Right cardiac atrium (tissue), 5 donors: ENCODE measurements at places on chromosomes 4 and X. TPM values are rescaled to one million over a fixed set of nuclear protein-coding genes. Genes with fewer than 3 reads are reported as not detected.
A peak's percentile ranks its signal among the peaks of the same experiment; 100 is the strongest.

The CABS1 gene
- not detected for total RNA-seq

- DNase-seq = no peak
Measured at GRCh38 chrX:16347968-16348670, 180.8 kb downstream of the MAGEB17 start.

DNA sequence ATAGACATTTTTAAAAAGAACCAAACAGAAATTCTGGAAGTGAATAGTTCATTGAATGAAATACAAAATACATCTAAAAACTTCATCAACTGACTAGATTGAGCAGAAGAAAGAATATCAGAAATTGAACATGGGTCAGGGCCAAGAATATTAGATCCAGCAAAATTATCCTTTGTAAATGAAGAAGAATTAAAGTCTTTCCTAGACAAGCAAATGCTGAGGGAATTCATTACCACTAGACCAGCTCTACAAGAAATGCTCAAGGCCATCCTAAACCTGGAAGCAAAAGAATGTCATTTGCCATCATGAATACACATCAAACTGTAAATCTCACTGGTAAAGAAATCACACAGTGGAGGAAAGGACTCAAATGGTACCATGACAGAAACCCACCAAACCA lies 72.7 kb upstream of the RPL34 start:
- DNase-seq = no peak

- no peak for DNase-seq
Measured at GRCh38 chrX:18692541-18692940, 14.9 kb upstream of the PPEF1 start.

The FRMPD4 gene
- total RNA-seq = 1.4 TPM

DNA sequence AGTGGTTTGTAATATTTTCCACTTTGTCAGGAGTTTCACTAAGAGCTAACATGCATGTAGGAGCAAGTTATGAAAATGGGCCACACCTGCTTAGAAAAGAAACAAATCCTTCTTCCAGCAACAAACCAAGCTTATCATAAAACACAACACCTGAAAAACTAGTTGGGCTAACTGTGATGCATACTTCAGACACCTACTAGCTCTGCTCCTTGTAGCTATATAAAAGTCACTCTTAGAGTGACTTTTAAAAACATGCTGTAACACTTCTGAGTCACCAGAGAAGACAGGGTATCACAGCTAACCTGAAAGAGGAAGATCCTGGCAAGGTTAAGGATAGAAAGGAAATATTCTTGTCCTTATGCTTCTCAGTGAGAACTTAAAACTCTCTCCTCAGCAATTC lies 3.6 kb upstream of the SLAIN2 start:
- no peak for DNase-seq

DNA sequence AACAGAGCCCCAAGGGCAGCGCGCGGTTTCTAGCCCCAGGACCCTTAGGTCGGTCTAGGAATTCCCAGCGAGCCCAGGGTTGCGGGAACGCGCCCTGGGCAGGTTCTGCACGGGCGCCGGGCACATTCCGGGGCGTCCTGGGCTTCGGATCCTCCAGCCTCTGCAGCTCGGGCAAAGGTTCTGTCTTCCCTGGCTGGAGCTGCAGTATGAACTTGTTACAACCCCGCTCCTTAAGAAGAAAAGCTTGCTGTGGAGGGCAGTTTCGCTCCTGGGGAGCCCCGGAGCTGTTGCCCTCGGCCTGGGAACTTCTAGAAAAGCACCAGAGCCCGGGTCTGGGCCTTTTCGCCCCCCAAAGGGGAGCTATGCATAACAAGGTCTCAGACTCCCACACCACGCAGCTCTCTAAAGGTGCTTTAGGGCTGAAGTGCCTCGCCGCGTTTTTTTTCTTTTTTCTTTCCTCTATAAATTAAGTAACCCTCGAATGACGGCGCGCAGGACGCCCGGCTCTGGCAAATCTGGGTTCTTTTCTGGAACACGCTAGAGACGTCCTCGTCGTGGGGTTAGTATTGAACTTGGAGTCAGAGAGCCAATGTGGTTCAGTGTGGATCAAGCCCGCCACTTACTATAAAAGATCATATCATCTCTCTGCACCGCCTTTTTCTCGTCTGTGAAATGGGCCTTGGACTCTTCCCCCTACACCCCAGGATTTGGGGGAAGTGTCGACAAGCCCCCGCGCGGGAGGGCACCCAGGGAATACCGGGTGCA lies 5.7 kb downstream of the MSX1 start:
- DNase-seq = no peak

GRCh38 chr4:142386856-142387255 lies 459.2 kb downstream of the INPP4B start:
- no peak for DNase-seq

DNA sequence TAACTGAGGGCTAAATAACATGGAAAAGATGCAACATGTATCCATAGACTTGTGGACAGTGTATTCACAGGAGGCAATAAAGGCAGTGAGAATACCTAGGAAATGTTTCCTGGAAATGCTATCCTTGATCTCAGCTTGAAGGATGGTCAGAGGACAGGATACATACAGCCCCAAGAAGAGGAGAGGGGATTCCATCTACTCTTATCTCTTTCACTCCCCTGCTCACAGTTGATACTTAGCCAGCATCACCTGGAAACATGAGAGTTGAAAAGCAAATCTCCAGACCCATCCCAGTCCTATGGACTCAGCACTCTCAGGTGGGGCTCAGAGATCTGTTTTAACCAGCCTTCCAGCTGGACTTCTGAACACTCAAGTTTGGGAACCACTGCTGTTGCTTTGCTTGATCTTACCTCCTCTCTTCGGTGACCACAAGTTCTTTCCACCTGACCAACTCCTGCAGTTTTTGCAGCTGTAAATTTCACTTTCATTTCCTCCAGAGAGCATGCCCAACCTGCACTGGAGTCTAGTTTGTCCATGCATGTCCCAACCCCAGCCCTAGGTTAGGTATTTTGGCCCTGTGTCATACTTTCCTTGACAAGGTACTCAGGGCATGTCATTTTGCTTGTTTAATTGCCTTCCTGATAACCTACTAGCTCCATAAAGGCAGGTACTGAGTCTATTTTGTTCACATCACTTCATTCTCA lies 10.4 kb downstream of the RELL1 start:
- DNase-seq = no peak

The ERVMER34-1 gene
- 3.7 TPM for total RNA-seq

DNA sequence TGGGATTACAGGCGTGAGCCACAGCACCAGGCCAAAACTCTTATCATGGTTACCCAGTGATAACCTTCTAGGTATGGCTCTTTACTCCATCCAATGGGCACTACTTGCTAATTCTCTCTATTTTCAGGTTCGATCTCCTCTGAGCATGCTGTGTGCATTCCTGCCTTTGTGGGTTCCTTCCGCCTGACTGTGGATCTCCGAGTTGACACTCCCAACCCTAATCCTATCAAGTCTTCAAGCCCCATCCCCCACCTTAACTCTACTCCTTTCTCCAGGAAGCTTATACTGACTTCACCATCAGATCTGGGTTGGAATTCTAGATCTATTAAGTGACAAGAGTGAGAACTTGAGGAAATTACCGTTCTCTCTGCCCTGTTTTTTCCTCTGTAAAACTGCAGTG lies 64.6 kb downstream of the ZAR1 start:
- DNase-seq = no peak

DNA sequence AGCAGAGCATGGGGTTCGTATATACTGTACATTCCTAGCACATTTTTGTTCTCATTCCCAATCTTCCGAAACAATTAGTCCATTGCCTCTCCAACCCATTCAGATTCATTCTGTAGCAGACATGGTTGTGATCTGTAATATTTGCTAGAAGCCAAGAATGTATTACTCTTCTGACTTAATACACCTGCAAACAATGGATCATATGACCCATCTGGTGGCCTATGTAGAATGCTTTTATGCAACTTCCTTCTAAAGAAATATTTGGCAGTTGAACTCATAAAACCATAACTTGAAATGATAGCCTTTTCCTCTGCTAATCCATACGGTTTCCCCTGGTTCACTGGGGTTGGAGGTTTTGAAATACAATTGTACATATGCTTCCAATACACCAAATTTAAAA lies 32.8 kb upstream of the SGMS2 start:
- DNase-seq = no peak

- DNase-seq = no peak
Measured at GRCh38 chrX:31609130-31609529, 537.3 kb upstream of the FTHL17 start.

DNA sequence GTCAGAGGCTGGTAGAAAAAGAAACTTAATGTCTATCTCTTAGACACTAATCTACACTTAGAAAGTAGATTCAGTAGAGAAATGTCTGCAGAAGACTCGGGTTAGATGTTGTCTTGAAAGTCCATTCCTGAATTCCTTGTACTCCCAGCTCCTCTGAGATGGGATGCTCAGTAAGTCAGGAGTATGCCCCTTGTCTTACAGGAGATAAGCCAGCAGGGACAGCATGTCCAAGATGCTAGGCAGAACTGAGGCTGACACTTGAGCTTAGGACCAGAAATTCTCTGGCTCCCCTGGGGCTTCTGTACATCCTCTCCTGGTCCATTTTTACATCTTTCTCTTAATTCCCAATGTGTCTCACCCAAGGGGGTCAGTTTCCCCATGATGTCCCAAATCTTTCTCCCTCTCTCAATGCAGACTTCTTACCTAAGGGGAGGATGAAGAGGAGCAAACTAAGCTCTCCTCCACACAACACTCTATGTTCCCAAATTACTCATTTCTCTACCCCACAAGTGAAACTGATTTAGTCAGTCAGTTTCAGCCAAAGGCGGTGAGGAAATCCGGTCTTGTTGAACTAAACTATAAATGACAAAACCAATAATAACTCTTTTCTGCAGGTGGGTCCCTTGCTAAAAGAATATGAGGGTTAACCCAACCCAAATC lies 558.2 kb upstream of the DIPK2B start:
- DNase-seq = no peak

DNA sequence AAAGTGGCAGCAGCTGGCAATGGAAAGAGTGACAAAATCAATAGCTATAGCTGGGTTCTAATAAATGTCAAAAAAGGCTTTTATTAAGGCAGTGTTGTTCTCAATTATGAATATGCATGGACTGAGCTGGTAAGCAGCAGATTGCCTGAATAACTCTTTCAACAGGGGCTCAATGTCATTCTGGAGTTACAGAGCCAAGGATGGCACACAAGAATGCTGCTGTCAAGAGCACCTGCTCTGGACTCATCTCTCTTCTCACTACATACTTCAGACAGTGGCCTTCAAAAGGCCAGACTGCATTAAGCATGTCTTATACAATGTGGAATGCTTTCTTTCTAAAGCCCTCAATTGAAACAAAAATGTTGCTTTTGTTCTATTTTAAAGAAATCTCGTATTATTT lies 351.4 kb downstream of the KLHL13 start:
- no peak for DNase-seq

GRCh38 chrX:48989483-48989882 lies 12.6 kb downstream of the GRIPAP1 start:
- peak; percentile 29 for DNase-seq

GRCh38 chr4:100657187-100657586 lies 139.4 kb upstream of the EMCN start:
- DNase-seq = no peak

DNA sequence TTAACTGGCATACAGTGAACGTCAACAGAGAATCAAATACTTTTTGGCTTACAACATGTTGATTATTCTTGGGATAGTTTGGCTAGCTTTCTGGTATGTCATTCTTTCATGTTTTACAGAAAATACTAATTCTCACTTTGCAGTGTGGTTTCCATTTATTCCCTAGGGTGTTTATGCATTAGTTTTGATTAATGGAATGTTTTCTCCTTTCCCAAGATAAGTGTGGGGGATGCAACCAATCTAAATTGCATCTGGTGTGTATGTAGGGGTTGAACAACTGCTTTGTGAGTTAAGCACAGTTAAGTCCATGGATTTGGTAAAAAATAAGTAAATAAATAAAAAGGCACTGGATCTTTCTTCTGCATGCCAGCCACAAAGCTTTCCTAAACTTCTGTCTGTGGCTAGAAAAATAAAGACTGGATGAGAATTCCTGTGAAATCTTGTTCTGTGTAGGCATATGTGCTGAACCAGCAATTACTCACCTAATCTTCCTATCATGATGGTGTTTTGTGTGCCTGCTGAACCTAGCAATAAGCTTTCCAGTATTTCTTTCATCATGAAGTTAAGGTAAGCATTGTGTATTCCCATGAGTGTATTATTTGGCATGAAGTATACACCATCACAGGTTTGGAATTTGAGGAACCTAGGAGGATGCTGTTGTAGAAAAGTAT lies 50.6 kb upstream of the TENM3 start:
- no peak for DNase-seq

DNA sequence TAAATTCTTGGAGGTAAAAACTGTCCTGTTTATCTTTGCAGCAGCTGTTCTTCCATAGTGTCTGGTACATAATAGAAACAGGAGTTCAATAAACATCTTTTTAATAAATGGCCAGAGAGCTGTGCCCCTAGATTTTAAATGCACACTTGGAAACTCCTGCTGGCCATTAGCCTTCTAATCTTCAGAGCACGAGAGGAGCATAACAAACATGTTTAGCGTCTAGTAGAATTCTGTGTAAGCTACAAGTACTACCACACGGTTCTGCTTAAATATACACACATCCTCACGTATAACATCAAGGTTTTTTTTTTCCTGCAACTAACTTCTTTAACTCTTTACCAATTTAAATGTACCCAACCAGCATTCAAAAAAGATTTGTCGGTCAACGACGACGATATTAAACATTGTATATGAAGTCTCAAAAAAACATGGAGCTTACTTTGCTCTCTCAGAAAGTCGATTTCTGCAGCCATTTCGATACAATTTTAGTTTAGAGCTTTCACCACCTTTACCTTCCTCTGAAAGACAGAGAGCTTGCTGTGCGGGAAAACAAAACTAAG lies 628 bp downstream of the SCLT1 start:
- DNase-seq = no peak

GRCh38 chr4:39754309-39754708 lies 56.4 kb downstream of the UBE2K start:
- no peak for DNase-seq

DNA sequence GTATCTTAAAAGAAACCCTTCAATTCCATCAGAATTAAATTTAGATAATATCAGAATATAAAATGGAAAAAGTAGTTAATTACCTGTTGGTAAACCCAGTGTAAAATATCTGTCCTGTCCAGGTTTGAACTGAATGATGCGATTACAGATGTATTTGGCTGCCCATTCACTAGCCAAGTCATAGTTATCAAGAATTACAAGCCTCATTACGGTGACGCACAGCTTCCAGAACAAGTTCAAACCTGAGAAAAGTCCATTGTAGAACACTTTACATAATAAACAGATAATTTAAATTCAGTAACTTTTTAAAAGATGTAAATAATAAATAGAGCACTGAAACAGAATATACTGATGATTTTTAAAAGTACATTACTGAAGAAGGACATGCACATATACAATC lies 4.4 kb downstream of the GNPDA2 start:
- no peak for DNase-seq

GRCh38 chr4:67700116-67700737 lies 728 bp downstream of the UBA6 start:
- no peak for DNase-seq

GRCh38 chr4:82560853-82561785 lies 669 bp downstream of the TMEM150C start:
- DNase-seq = no peak

- no peak for DNase-seq
Measured at GRCh38 chrX:39158801-39159657, 357.8 kb downstream of the MID1IP1 start.
